Activated T-helper 1 cell treated with anti-CD3 and anti-CD28 coated beads, Interleukin-12 subunit alpha, Interleukin-12 subunit beta, Interleukin-2, Interleukin-4 antibody, amounts not matched to agents 30 ng/mL and 10 ng/mL and 1 ng/mL, durations not matched to agents 14 hours and 24 hours and 36 hours (primary cell): ENCODE measurements at places on chromosomes 1 and 21.

DNA sequence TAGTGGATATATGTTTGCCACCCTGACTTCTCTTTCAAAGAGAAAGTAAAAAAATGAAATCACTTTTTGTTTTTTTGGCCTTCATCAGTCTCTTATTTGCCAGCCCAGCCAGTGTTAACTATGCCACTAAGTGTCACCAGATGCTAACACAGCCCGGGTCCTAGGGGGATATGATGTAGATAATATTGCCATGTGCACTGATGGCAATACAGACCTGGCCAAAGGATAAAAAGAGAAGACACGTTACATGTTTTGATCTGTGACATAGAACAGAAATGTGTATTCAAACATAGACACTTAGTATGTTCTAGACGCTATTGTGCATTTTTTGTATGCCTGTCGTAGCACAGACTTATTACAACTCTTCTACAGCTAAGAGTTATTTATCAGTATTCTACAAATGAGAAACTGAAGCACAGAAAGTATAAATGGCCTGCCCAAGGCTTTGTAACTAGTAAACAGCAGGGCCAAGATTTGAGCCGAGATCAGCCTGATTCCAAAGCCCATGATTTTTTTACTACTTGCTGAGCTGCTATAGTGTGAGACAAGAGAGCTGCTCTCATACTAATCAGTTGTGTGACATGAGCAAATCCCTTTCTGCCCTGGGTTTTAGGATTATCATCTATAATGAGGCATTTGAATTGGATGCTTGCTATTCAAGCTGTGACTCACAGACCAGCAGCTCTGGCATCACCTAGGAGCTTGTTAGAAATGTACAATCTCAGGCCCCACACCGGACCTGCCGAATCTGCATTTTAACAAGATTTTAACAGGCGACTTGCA is 6.3 kb downstream of the LRRC53 start:
- H3K27me3 ChIP-seq, result peaks cover 5% of the 10 kb centered on the region
- no peak overlapping the region for H3K27ac ChIP-seq
- no peaks in the 10 kb centered on the region for H3K4me1 ChIP-seq
- DNase-seq, result no peak
- no peak overlapping the region for H3K4me3 ChIP-seq

DNA sequence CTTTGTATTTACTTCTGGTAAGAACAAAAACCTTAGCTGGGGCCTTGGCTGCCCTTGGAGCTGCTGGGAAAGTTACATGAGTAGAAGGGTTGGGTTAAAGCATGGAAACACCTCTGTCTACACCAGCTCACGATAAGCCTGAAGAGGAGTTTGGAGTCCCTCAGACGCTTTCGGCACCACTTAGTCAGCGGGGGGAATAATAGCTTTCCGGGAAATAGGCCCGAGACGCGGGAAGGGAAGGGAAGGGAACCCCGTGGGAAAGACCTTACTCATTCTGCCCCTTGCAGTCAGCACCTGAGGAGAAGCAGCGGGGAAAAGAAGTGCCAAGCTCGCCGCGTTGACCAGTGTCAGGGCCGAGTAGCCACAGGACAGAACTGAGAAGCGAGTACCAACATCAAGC is 66.4 kb upstream of the PDE9A start:
- H3K27ac ChIP-seq, result no peak overlapping the region
- no peaks in the 10 kb centered on the region for H3K27me3 ChIP-seq
- H3K4me1 ChIP-seq, result peaks cover 6% of the 10 kb centered on the region
- DNase-seq, result no peak

GRCh38 chr1:220889333-220889732 is 10.1 kb downstream of the HLX start:
- no peak for DNase-seq
- no peaks in the 10 kb centered on the region for H3K36me3 ChIP-seq
- no peak overlapping the region for H3K4me3 ChIP-seq
- H3K4me1 ChIP-seq, result peaks cover 12% of the 10 kb centered on the region

DNA sequence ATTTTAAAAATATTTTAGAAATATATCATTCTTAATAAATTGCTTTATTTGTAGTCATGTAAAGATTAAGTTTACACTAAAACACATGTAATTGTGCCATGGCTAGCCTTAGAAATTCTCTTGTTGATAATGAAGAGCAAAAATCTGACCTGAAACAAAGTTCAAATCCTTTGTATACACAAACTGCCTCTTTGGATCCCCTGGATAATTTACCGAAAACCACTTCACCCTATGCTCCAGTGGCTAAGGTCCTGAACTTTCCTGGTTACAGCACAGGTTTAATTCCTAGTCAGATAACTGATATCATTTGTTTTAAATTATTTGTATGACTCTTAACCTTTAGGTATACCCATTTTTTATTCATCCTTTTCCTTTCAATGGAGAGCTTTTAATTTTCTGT is 1093.2 kb upstream of the ADGRL4 start:
- no peaks in the 10 kb centered on the region for H3K27me3 ChIP-seq
- no peak for DNase-seq
- no peak overlapping the region for H3K4me3 ChIP-seq

DNA sequence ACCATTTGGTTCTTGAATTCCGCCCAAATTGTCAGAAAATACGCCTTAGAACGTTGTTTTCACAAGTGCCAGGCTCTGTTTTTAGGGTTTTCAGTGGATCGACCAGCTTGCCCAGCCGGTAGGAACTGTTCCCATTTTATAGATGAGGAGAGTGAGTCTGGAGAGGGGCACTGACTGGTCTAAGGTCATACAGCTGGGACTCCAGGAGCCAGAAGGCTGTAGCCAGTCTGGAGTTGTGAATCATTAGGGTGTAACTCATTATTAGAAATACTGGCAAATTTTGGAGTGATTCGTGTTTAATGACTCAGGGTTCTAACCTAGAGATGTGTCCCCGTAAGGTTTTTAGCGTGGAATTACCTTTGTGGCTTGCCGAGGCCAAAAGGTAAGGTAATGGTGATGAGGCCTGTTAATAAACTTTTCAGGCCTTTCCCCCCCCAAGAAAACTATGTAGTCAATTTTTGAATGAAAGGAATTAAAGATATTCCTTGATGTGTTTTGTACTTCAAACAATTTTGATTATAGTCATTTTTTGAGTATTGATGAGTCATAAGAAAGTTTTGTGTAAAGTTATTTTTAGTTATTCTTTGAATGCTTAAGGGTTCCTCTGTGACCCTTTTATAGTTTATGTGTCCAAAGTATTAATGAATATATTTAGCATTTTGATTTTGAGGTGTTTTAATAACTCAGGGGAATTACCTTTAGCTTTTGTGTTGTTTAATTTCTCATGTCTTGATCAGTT is 2.1 kb downstream of the DYRK1A start:
- H3K27ac ChIP-seq, result peak overlapping the region; percentile 83
- peaks cover 2% of the 10 kb centered on the region for H3K27me3 ChIP-seq
- peaks cover 8% of the 10 kb centered on the region for H3K36me3 ChIP-seq
- DNase-seq, result no peak
- H3K4me1 ChIP-seq, result peaks cover 64% of the 10 kb centered on the region

DNA sequence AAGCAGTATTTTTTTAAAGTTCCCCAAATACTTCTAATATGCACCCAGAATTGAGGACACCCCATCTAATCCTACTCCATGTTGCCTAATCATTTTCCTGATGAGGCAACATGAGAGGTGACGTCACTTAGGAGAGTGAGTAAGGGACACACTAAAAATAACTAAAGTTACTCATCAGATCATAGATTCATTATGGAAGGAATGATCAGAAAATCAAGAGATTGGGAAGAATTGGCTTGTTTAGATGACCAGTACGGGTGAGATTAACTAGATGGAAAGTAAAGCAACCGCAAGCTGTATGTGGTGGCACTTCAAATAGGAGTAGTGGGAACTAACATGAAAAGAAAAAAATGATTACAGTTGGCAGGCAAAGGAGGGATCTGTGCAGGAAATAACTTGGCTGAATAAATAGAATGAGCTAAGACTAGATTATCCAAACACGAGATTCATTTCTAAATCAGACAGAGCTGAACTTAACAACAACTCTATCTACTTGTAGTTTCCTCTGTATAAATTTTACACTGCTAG is 61.4 kb upstream of the CXADR start:
- H3K36me3 ChIP-seq, result no peaks in the 10 kb centered on the region
- H3K27me3 ChIP-seq, result peaks cover 5% of the 10 kb centered on the region
- peaks cover 6% of the 10 kb centered on the region for H3K4me1 ChIP-seq
- no peak for DNase-seq
- H3K4me3 ChIP-seq, result no peak overlapping the region

DNA sequence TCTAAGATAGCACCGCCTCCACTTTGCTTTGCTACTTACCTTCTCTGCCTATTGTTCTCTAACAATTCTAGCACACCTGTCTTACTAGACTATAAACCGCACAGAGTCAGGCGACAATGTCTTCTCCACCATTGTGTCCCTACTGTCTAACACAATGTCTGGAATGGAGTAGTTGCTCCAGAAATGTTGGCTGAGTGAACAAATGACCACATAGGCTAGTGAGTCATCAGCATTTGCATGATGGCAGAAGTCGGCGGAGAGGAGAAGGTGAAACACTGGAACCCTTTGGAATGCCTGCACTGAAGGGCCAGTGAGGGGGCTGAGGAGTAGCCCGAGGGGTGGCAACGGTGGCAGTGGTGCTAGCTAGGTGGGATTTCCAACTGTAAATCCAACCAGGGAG is 14.0 kb upstream of the PABPC4 start:
- H3K27me3 ChIP-seq, result peaks cover 2% of the 10 kb centered on the region
- no peak overlapping the region for H3K27ac ChIP-seq
- no peak overlapping the region for H3K4me3 ChIP-seq
- no peaks in the 10 kb centered on the region for H3K4me1 ChIP-seq

DNA sequence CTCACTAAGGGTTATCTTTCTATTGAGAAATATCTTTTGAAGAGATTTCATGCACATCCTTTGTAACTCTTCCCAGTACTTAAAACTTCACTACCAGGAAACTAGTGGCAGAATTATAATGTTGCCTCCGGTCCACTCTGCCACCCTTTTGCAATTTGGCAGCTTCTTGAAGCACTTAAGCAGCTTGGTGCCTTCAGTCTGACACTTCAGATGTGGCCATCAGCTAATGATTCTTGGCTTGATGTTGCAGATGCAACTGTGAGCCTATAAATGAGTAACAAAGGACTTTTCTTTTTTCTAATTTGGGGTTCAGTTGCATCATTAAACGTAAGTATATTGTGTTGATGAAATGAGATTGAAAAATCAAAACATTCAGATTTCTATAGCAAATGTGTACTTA is 187.5 kb upstream of the C21orf91 start:
- no peaks in the 10 kb centered on the region for H3K27me3 ChIP-seq
- no peak overlapping the region for H3K27ac ChIP-seq
- no peaks in the 10 kb centered on the region for H3K36me3 ChIP-seq
- H3K4me1 ChIP-seq, result no peaks in the 10 kb centered on the region
- no peak overlapping the region for H3K4me3 ChIP-seq
- DNase-seq, result no peak

DNA sequence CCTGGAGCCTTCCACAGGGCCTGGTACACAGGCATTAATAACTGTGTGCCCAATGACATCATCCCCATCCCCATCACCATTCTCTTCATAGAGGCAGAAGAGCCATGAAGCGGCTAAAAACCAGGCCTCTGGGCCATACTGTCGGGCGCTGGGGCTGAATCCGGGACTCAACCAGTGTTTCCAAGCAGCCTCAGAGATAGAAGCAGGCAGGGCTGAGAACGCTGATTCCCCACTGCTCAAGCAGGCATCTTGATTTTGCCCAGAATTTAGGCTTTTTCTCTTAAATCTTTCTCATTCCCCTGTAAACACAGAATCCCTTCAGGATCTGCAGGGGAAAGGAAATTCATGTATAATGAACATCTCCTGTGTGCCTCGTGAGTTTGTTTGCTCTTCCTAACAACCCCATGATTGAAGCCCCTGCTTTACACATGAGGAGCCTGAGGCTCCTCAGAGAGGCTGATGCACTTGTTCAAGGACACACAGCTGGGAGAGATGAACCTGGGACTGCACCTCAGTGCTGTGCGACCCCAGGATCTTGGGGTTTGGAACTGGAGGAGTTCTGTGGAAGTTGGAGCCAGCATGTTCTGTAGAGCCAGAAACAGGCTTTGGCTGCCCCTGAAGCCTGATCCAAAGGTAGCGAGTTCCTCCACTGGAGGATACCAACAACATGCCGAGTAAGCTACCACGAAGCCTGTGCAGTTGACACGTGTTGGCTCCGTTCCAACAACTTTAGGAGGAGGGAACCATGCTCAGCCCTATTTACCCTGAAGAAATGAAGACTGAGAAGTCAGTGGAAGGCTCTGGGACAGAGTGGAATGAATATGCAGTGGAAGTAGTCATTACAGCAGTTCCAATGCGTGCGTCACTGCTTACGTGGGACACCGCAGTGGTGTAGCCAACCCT is 55.5 kb downstream of the EDN2 start:
- no peak overlapping the region for H3K4me3 ChIP-seq
- no peaks in the 10 kb centered on the region for H3K4me1 ChIP-seq
- no peak overlapping the region for H3K27ac ChIP-seq
- no peak for DNase-seq
- H3K36me3 ChIP-seq, result no peaks in the 10 kb centered on the region

- H3K4me3 ChIP-seq, result no peak within 1 kb of the TSS
- DNase-seq, result no peak
- no peaks in the 10 kb centered on the region for H3K36me3 ChIP-seq
- no peak within 1 kb of the TSS for H3K27ac ChIP-seq
- no peaks in the 10 kb centered on the region for H3K27me3 ChIP-seq
These were observed at the start of gene GPR52 for GRCh38 chr1:174447866-174448530. Gene GPR52 (plus strand): TSS chr1:174447964. CDS start chr1:174448112, 148 bp downstream.

DNA sequence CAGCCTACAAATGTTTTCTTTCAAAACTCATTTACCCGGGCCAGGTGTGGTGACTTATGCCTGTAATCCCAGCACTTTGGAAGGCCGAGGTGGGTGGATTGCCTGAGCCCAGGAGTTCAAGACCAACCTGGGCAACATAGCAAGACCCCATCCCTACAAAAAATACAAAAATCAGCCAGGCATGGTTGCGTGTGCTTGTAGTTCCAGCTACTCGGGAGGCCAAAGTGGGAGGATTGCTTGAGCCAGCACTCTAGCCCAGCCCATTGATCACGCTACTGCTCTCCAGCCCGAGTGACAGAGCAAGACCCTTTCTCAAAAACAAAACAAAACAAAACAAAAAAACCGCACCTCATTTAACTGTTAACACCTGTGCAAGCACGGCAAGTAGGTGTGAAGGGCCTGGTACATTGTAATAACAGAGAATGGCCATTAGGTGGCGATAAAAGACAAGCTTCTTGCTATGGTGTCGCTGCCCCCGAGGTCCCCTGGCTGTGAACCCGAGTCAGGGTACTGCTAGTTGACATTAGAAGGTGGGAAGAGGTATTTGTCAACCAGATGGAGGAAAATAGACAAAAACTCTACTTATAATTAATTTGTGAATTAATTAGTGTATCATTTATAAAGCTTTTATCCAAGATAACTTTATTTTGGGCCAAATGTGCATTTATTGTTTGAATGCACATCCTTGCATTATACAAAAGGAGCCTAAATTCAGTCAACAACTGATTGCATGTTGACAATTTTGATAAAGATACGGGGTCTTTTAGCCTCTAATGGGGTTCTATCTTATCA is 66.5 kb downstream of the SH3BGR start:
- no peak overlapping the region for H3K27ac ChIP-seq
- DNase-seq, result peak; percentile 6
- H3K4me1 ChIP-seq, result no peaks in the 10 kb centered on the region
- no peak overlapping the region for H3K4me3 ChIP-seq

GRCh38 chr1:187838335-187839293 is 1009.9 kb downstream of the PLA2G4A start:
- no peak overlapping the region for H3K4me3 ChIP-seq
- no peaks in the 10 kb centered on the region for H3K36me3 ChIP-seq
- no peaks in the 10 kb centered on the region for H3K27me3 ChIP-seq
- no peak for DNase-seq
- H3K4me1 ChIP-seq, result no peaks in the 10 kb centered on the region
